Activated naive CD8-positive, alpha-beta T cell treated with anti-CD3 and anti-CD28 coated beads, Interleukin-2, amount 50 U/mL, for 24 hours (primary cell): ENCODE measurements at places on chromosomes 1 and 21.

DNA sequence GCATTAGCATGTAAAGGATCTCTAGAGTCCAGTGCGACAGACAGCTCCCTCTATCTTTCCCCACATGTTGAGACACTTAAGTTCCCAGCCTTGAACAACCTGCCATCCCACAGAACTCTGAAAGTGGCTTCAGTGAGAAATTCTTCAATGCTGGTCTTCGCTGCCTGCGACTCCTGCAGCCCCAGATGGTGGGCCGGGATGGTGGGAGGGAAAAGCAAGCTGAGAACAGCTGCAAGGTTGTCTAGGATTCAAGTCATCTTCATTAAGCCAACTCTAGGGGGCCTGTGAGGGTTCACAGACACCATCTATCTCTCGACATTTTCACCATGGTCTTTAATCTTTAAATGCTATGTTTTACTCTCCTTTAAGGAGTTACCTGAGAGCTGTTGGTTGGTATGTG lies 185.5 kb upstream of the C1orf174 start:
- H3K27me3 ChIP-seq = peaks cover 3% of the 10 kb centered on the region
- H3K36me3 ChIP-seq = no peaks in the 10 kb centered on the region
- no peak overlapping the region for H3K27ac ChIP-seq
- no peaks in the 10 kb centered on the region for H3K4me1 ChIP-seq
- DNase-seq = no peak

DNA sequence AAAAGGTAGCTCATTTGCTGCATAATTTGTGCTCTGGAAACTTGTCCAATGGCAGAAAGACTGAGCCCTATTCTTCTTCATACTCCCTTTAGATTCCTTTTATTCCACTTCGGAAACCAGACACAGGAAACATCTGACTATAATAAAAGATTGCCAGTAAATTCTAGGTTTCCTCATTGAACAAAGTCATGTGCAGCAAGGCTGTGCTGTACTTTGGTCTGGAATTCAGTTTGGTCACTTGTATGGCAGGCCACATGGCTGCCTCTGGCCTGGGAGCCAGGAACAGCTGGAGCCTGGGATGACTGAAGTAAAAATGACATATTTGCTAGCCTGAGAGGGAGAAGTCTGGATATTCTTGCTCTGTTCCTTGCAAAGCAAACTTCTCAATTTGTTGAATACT lies 79.6 kb downstream of the ST3GAL3 start:
- no peaks in the 10 kb centered on the region for H3K27me3 ChIP-seq
- no peak overlapping the region for H3K27ac ChIP-seq
- peaks cover 17% of the 10 kb centered on the region for H3K4me1 ChIP-seq
- H3K4me3 ChIP-seq = no peak overlapping the region

DNA sequence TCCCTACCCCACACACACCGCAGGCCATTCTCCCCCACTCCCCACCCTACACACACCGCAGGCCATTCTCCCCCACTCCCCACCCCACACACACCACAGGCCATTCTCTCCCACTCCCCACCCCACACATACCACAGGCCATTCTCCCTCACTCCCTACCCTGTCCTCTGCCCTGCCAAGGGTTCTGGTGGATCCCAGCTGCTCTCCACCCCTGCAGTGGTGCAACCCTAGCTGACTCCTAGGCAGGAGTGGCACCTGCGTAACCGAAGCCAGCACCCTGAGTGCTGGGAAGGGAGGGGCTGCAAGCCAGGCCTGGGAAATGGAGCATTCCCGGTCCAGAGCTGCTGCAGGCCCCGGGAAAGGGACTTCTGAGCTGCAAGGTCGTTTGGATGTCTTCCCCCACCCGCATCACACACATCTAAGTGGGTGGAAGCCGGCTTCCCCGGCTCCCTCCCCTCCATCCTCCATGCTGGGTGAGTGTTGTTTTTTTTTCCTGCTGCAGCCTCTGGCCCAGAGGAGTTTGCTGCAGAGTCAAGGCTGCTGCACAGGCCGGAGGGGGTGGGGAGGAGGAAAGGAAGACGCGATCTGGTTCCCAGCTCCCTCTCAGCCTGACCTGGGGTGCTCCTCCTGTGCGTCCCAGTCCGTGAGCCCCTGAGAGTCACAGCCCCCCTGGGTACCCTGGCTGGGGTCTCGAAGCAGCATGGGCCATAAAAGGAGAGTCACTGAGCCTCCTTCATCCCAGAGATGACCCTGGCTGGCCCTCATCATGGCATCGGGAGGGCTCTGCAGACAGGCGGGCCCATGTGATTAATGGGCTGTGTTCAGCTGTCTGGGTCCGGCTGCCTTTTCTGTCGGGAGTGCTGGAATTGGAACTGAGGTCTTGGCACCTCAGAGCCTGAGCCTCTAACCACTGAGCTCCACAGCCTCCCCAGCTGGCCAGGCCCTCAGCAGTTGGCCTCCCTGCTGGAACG lies 16.1 kb downstream of the H6PD start:
- H3K27ac ChIP-seq = no peak overlapping the region
- H3K4me1 ChIP-seq = peaks cover 2% of the 10 kb centered on the region
- no peak overlapping the region for H3K4me3 ChIP-seq
- peaks cover 2% of the 10 kb centered on the region for H3K36me3 ChIP-seq
- no peaks in the 10 kb centered on the region for H3K27me3 ChIP-seq

DNA sequence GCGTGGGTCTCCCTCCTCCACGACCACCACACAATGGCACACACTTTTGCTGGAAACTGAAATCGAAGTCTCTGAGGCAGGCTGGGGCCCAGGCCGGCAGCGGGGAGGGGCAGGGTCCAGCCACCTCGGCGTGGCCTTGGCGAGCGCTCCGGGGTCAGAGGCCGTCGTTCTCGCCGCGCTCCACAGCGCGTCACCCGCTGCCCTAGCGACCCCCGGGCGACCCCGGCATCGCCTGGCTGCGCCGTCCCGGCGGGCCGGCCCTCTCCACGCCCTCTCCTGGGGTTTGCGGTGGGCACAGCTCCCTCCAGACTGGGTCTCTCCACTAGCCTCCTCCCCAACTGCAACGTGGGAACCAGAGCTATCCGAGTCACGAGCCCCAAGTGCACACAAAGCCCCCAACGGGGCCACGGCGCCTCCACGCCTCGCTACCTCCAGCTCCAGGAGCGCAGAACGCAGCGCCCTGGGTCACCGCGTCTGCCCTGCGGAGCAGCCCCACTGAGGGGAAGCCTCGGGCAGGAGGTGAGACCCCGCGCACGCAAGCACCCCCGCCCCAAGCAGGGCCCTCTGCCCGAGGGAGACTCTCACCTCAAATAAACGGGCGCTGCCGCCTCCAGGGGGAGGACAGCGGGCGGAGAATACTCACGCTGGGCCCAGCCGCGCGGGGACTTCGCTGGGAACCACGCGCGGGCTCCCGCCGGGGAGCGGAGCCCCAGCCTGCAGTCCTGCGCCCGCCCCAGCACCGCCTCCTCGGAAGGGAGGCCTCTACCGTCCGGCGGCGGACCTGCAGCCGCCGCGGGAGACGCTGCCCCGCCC lies 134.0 kb upstream of the BARHL2 start:
- peak overlapping the region; percentile 72 for H3K4me3 ChIP-seq
- H3K27me3 ChIP-seq = peaks cover 72% of the 10 kb centered on the region
- peaks cover 8% of the 10 kb centered on the region for H3K4me1 ChIP-seq
- no peaks in the 10 kb centered on the region for H3K36me3 ChIP-seq
- H3K27ac ChIP-seq = no peak overlapping the region
- peak; percentile 81 for DNase-seq

DNA sequence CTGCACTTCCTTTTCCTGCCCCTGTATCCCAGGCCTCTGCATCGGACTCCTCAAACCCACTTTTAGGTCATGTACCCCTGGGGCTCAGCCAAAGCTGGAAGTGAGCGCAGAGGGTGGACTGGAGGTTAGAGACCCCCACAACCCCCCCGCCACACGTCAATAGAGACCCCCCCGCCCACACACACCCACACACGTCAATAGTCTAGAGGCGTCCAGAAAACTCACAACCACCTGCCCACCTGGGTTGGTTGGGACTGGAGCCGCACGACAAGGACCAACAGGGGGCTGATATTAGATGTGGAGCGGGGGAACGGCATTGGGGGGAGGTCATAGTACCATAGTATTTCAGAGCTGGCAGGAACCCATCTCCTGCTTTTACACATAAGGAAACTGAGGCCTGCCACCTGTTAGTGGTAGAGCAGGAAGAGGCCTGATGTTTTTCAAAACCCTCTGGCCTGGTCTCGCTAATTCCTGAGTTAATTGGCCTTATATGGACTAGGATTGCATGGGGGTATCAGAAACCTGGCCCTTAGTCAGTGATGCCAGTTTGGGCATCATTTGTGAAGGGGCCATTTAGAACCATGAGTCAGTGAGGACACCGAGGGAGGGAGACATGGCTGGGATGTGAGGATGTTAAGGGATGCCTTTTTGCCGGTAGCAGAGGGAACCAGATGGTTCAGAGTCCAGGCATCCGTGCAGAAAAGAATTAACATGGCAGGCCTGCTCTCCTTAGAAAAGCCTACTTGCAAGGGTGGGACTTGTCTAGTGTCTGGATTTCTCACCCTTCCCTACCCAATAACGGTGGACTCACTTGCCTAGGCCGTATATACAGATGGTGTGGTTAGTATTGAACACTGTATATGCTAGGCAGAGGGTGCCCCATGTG lies 1.1 kb downstream of the NENF start:
- DNase-seq = no peak
- peak overlapping the region; percentile 78 for H3K4me3 ChIP-seq
- H3K27me3 ChIP-seq = peaks cover 3% of the 10 kb centered on the region
